ENCODE measurements at places on chromosomes 5 and 9. TPM values are rescaled to one million over a fixed set of nuclear protein-coding genes. Genes with fewer than 3 reads are reported as not detected.

The HSD17B3 gene
- not detected for total RNA-seq

The NTRK2 gene
- 4.8 TPM for total RNA-seq

The CXCL14 gene
- 0.53 TPM for total RNA-seq

The SOWAHA gene
- 0.10 TPM for total RNA-seq

The RANBP17 gene
- 15.9 TPM for total RNA-seq

The SLC6A18 gene
- total RNA-seq: not detected

The HAVCR2 gene
- total RNA-seq: 10.0 TPM

The SLC6A7 gene
- not detected for total RNA-seq

The LRRC26 gene
- not detected for total RNA-seq

The SLC34A1 gene
- total RNA-seq: not detected

GRCh38 chr5:167759057-167759821 lies 532.2 kb upstream of the WWC1 start:
- peak; percentile 92 for DNase-seq
- no peaks in the 10 kb centered on the region for H3K36me3 ChIP-seq
- peaks cover 26% of the 10 kb centered on the region for H3K4me1 ChIP-seq
- H3K4me3 ChIP-seq: no peak overlapping the region

- H3K4me3 ChIP-seq: no peak overlapping the region
- H3K27ac ChIP-seq: no peak overlapping the region
- H3K36me3 ChIP-seq: peaks cover 3% of the 10 kb centered on the region
- no peaks in the 10 kb centered on the region for H3K4me1 ChIP-seq
- no peak for DNase-seq
Measured at GRCh38 chr9:98781588-98782383, 14.6 kb downstream of the ANKS6 start.

GRCh38 chr9:113633782-113634595 lies 170.5 kb downstream of the RGS3 start:
- H3K4me3 ChIP-seq: no peak overlapping the region
- peak overlapping the region; percentile 50 for H3K27ac ChIP-seq
- DNase-seq: no peak
- no peaks in the 10 kb centered on the region for H3K27me3 ChIP-seq
- no peaks in the 10 kb centered on the region for H3K36me3 ChIP-seq
- H3K4me1 ChIP-seq: peaks cover 37% of the 10 kb centered on the region

DNA sequence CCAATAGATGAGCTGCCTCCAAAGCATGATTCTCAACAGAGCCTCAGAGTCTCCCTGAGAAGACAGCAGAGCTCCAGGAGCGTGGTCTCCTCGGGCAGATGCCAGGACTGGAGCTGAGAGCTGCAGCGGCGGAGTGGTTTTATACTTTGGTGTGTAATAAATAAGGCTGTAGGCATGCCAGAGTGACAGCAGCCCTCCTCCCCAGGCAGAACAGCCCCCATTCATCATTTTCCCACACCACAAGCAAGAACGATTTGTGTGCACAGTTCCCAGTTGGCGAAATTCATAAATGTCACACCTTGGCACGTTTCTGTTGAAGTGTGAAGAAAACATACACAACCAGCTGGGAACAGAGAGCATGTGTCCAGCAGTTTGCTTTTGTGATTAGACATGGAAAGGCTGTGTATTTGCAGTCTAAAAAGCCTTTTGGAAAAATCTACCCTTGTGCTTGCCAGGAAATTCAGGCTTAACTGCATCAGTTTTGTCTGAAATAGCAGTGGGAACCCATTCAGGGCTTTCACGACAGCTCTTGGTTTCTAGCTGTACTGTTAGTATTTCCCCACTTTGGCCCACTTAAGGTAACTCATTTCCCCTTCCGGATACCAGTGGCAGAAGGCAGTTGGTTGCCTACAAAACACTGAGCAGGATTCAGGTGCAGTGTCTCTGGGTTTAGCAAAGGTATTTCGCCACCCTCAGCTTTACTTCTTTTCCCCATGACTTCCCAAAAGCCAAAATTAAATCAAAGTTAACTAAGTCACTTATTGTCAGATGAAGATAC lies at the start of gene C1QTNF3:
C1QTNF3 (minus strand) TSS at position 115 of the 778 bp plus-strand sequence; CDS start at position 27, 88 bp downstream.
- H3K27me3 ChIP-seq: no peaks in the 10 kb centered on the region
- no peak within 1 kb of the TSS for H3K4me3 ChIP-seq
- no peak within 1 kb of the TSS for H3K27ac ChIP-seq

DNA sequence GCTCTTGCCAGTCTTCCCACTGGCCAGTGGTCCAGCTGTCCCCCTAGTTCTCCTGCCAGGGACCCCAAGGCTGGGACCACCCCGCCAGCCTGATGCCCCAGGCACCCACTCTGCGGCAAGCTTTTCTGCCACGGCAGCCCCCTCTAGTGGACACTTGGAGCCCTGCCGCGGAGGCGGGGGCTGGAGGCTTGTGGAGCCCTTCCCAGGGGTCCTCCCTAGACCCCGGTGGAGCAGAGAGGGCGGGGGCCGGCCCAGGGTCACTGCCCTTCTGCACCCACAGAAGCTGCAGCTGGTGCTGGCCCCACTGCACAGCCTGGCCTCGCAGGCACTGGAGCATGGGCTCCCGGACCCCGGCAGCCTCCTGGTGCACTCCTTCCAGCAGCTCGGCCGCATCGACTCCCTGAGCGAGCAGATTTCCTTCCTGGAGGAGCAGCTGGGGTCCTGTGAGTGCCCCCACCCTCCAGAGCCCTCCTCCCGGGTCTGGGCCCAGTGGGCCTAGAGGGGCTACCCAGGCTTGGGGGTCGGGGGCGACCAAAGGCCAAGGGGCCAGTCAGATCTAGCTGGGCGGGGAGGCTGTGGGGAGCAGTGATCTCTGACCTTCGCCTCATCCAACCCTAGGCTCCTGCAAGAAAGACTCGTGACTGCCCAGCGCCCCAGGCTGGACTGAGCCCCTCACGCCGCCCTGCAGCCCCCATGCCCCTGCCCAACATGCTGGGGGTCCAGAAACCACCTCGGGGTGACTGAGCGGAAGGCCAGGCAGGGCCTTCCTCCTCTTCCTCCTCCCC lies 9.1 kb downstream of the EGFL7 start:
- H3K36me3 ChIP-seq: no peaks in the 10 kb centered on the region
- no peaks in the 10 kb centered on the region for H3K4me1 ChIP-seq
- H3K4me3 ChIP-seq: no peak overlapping the region
- H3K27me3 ChIP-seq: no peaks in the 10 kb centered on the region
- H3K27ac ChIP-seq: no peak overlapping the region
- no peak for DNase-seq

DNA sequence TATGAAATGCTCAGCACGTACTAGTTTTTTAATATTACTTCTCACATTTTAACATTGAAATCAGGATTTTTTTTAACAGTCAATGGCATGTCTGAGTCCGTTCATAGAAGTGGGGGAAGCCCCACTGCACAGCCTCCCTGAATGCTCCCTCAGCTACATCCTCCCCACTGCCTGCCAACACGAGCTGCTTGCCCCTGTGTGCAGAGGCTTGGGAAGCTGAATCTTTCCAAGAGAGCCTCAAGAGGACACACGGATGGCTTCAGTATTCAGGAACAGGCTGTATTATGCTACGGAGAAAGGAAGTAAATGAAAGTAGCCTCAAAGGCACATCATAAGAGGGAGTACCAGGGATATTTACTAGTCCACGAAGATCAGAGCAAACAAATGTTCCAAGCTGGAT lies 248.7 kb downstream of the SPOCK1 start:
- H3K27ac ChIP-seq: no peak overlapping the region
- H3K36me3 ChIP-seq: no peaks in the 10 kb centered on the region
- peaks cover 9% of the 10 kb centered on the region for H3K4me1 ChIP-seq
- DNase-seq: no peak
- no peaks in the 10 kb centered on the region for H3K27me3 ChIP-seq

DNA sequence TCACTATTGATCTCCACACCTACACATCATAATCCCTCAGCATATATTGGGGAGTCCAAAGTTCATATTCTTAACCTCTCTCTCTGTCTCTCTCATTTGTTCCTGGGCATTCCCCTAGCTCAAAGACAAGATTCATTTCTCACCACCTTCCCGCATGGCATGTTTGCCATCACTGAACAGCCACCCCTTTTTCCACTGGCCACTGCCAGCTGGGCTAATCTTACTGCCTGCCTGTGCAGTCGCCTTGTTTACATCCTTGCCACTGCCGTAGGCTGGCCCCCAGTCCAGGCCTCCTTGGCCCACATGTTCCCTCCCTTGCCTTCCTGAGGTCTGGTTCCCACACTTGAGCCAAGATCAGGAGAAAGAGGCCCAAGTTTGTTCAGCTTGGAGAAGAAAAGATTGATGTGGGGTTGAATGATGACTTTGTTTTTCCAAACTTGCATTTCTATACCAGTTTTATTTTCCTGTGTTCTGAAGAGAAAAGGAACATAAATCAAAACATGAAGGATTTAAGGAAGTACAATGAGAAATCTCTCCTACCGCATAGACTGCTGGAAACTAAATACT lies 80.2 kb downstream of the PLAC8L1 start:
- no peaks in the 10 kb centered on the region for H3K27me3 ChIP-seq
- peaks cover 5% of the 10 kb centered on the region for H3K4me1 ChIP-seq
- no peak overlapping the region for H3K4me3 ChIP-seq
- H3K27ac ChIP-seq: no peak overlapping the region
- H3K36me3 ChIP-seq: no peaks in the 10 kb centered on the region

DNA sequence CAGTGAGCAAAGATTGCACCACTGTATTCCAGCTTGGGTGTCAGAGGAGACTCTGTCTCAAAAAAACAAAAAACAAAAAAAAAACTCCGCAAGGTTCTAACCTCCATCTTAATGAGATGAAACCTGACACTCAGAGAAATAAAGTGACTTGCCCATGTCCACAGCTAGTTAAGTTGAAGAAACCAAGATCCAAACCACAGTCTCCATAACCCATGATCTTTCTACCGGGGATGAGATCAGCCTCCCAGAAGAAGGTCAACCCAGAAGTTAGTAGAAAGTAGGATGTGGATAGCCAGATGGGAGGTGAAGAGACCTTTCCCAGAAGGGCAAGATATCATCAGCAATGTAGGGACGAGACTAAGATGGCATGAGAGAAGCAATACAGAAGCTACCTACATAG lies 140.4 kb upstream of the ADRA1B start:
- peak; percentile 31 for DNase-seq
- no peak overlapping the region for H3K27ac ChIP-seq
- no peaks in the 10 kb centered on the region for H3K36me3 ChIP-seq
- H3K4me1 ChIP-seq: peaks cover 28% of the 10 kb centered on the region

DNA sequence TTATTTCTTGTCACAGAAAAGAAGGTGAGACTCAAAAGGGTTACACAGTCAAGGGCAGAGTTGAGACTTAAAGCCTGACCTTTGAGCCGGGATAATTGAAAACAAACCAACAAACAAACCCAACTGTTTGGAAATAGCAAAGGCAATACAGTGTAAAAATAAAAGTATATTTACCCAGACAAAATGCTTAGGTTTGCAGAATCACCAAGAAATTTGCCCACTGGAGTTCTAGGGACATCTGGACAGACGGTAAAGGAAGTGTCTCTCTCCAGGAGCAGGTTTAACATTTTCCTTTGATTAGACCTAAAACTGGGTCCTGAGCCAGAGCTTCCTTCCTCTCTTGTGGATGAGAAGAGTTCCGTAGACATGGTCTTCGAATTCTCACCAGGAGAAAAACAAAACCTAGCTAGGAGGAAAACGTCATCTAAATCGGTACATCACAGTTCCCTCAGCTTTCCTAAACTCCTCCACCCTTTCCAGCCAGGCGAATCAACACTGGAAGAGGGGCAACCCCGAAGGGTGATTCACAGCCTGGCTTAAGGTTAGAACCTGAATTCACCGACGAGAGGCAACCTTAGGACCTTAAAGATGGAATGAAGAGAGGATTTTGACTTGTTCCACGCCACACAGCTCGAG lies 673 bp downstream of the CDC25C start:
- H3K4me1 ChIP-seq: no peaks in the 10 kb centered on the region
- DNase-seq: no peak
- H3K4me3 ChIP-seq: peak overlapping the region; percentile 72
- no peaks in the 10 kb centered on the region for H3K36me3 ChIP-seq
